ENCODE measurements at places on chromosomes 6 and 20.

DNA sequence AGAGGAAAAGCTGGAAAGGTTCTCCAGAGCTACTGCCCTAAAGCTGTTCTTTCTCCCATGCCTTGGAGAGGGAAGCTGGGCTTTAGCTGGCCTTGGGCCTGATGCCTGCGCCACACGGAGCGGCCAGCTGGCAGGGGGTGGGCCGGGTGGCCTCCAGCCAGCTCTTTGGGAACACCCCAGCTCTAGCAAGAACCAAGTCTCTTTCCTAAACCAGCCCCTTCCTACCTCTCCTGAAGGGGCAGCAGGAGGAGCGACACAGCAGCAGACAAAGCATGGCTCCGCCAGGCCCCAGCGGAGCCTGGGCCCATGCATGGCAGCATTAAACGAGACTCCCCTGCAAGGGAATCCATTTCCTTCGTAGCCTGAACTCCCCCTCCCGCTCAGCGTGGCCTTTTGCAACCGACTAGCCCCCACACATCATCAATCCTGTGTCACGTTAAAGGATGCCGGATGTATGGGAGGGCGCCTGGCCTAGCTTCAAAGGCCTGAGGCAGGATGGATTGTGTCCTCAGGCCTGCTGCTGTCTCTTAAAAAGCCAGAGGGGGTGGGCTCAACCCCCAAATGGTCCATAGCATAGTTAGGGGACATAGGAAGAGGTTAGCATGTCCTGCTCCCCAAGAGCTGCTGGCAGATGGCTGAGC is 14.0 kb downstream of the MRPS18A start:
- DNase-seq = no peak

DNA sequence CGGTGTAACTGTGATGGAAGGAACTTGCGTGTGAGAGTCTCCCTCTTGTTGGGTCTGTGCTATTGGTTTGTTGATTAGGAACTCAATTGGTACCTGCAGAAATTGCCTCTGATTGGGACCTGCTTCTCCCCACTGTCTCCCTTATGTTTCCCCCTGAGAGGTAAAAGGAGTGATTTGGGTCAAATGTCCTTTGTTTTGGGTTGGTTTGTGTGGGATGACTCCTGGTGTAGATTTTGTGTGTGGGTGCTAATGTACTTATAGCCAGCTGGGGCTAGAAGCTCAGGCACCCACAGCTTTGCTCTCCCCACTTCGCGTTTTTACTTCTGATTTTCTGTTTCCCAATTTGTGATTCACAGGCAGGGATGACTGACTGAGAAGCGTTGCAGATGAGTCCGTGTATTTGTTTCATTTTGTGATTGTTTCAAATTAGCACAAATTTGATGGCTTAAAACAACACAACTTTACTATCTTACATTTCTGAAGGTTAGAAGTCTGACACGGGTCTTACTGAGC is 79.1 kb downstream of the UTRN start:
- no peak for DNase-seq

DNA sequence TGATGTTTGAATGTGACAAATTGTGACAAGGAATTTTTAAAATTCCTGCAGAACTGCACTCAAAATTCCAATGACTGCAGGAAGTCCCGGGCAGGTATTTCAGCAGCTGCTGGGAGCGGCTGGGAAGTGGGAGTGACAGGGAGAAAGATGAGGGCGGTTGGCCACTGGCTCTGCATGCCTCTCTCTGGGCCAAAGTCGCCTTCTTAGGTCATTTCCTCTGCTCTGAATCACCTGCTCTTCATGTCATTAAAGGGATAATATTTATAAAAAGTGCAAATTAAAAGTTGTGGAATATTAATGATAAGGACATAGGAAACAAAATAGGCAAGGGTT is 43.9 kb downstream of the RAMACL start:
- DNase-seq = no peak

- DNase-seq = no peak
These were observed 11.4 kb downstream of the SENP6 start for GRCh38 chr6:75613056-75613501.

GRCh38 chr6:167778497-167779128 is 48.1 kb upstream of the AFDN start:
- no peak for DNase-seq

- DNase-seq = no peak
These were observed 24.5 kb upstream of the SMOC2 start for GRCh38 chr6:168416531-168416930.

DNA sequence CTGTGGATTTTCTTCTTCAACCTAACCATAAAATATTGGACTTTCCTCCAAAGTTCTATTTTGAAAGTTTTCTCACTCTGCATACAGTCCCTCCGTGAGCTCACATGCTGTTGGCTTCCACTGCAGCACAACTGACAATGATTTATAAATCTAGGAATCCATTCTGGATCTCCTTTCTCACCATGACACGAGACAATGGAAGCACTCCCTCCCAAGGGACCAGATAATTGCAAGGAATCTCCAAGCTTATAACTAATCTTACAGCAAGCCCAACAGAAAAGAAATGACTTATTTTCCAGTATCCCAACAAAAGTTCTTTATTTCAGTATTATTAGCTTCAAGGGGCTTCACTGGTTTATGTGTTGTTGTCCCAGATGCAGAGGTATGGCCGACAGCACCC is 729.0 kb downstream of the RFPL4B start:
- no peak for DNase-seq

GRCh38 chr6:20936949-20937348 is 402.7 kb downstream of the CDKAL1 start:
- no peak for DNase-seq

GRCh38 chr6:54010340-54011276 is 100.6 kb upstream of the MLIP start:
- no peak for DNase-seq

DNA sequence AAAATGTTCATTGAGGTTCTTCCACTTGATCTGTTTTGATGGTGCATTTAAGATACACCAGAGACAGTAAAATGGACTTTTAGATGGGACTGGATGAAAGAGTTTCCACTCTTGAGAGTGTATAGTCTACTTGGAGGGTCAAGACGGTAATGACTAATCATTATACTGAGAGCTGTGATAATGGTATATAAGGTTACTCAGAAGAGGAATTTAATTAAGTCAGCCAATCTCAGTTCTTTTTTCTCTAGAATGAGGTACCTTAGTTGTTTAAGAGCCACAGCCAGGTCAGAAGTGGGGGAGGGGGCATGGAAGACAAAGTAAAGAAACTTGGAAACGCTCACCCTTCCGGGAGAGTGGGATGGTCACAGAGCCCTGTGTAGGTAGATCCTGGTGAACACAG is 123.9 kb downstream of the MAP3K4 start:
- no peak for DNase-seq

GRCh38 chr20:49261173-49261572 is 16.7 kb downstream of the ZNFX1 start:
- no peak for DNase-seq

DNA sequence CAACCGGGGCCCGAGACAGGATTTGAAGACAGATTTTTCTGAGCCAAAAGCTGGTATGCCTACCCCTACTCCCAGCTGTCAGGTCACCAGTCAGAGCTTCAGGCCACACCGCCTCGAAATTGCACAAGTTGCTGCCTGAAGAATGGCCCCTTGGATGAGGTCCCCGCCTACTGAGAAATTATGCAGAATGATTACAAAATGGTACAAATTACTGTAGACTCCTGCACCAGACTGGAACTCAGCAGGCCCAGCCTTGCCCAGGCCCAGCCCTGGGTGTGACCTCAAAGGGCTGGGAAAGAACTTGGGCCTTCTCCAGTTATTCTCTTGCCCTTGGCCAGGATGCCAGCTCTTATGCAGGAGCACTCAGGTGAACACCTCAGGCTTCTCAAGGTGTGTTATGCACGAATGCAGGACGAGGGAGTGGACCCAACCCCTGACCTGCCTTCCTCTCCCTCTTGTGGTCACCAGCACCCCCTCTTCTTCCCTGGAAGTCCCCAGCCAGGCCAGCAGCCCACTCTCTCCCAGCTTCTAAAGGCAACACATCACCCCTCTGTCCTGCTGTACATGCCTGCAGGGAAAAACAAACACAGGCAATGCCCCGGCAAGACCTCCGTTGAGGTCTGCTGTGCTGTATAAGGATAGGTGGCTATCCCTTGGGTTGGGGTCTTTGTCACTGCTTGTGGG is 88.7 kb upstream of the NAA20 start:
- DNase-seq = no peak

- no peak for DNase-seq
These were observed 35.3 kb downstream of the NEDD9 start for GRCh38 chr6:11197175-11197536.

DNA sequence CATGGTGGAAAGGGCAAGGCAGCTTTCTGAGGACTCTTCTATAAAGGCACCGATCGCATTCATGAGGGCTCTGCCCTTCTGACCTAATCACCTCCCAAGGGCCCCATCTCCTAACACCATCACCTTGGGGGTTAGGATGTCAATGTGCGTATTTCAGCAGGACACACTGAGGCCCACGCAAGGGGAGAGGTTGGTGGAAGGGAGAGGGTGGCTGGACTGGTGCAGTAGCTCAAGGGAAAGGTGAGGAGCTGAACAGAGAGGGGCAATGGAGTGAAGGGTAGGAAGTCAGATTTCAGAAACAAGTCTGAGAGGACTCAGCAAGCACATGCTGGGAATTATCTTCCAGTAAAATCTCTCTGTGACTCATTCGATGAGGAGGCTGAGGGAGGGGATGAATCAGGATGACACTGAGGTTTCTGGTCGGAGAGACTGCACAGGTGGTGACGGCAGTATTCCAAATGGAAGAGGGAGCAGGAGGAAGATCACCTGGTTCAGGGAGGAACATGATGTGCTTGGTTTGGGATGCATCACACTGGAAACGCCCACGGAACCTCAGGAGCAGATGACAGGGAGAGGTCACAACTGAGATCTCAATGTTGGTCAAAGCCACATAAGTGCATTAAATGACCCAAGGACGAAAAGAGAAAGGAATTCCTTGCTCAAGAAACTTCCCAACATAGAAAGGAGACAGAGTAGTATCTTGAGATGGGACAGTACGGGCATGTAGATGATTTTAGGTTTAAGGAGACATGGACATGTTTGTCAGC is 67.1 kb downstream of the TFAP2A start:
- no peak for DNase-seq

DNA sequence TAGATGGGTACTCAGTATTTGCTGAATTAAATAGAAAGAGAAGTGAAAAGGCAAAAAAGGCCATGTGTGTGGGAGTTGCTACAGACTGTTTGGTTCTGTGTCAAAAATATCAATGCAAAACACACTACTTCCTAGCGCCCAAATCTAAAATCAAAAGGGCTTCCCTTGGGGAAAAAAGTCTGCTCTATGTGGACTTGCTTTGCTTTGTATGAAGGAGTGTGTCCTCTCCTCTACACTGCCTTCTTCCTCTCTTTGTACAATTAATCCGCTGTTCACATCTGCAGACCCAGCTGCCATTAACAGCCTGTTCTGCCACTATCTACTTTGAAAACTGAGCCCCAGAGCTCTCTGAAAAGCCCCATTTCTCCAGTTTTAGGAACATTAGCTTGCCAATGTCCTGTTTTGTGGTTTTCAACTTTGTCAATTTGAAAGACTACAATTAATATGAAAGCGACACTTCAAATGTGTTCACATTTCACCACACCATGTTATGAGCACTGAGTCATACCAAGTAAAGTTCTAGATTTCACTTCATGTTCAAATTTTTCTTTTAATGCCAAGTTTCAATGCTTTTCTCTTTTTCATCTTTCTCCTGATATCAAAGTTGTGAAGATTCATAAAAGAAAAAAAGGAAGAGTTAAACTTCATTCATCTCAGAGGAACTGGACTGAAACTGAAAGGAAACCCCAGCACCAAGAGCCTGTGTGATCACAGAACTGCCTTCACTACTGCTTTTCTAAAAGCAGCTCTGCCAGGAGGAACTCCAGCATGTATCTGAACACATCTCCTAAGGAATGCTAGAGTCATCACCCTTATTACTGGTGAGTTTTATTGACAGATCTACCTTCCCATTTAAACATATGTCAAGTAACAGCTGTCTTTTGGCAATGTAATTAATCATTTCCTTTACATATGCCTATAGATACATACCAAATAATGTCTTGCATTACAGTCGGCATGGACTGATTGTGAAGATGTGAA is 102.6 kb downstream of the KIF13A start:
- DNase-seq = no peak

DNA sequence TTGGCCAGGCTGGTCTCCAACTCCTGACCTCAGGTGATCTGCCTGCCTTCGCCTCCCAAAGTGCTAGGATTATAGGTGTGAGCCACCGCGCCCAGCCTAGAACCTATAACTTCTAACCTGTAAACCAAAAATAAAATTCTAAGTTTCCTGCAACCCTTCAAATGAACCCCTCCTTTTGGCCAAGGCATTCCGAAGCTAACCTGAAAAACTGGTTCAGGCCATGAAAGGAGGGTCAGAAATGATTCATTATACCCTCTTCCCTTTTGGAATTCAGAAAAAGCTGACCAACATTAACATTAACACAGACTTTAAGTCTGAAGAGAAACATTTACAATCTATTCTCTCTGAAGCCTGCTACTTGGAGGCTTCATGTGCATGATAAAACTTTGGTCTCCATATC is 165.1 kb downstream of the TINAG start:
- DNase-seq = no peak

GRCh38 chr6:33018904-33019303 is 9.5 kb upstream of the HLA-DOA start:
- DNase-seq = peak; percentile 30

- DNase-seq = peak; percentile 13
These were observed 537 bp downstream of the TCP1 start for GRCh38 chr6:159788753-159789376.

DNA sequence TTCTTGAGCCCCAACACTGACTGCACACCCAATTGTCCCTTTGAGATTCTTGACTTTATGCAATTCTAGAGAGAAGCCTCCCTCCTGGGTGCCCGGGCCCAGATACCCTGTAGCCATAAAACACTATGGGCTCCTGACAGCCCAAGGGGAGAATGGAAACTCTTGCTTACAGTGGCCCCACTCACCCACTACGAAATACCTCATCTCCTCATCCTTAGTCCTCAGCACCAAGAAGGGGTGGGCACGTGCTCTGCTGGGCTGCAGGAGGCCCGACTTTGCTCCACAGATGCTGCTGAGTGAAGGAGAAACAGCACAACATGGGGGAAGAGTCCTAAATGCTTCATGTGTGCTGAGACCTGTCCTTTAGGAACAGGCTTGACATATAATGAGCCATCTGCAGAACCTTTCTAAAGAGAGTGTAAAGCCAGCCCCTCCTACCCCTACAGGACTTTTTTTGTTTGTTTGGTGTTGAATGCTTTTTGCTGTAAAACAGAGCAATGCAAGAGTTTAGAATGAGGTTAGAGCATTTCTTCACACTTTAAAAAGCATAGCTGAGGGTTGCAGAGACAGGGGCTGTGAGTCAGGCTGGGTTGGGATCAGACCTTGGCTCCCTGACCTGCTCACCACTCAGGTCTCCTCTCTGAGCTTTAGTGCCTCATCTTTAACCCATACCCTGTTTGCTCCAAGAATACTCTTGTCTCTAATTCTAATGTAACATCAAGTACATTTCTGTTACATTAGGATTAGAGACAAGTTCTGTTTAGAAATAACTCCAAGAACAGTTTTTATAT is 17.6 kb upstream of the SIRPG start:
- DNase-seq = no peak

- no peak for DNase-seq
These were observed 14.2 kb upstream of the FOXQ1 start for GRCh38 chr6:1297746-1298145.
